ENCODE measurements at places on chromosomes 5 and 9.

DNA sequence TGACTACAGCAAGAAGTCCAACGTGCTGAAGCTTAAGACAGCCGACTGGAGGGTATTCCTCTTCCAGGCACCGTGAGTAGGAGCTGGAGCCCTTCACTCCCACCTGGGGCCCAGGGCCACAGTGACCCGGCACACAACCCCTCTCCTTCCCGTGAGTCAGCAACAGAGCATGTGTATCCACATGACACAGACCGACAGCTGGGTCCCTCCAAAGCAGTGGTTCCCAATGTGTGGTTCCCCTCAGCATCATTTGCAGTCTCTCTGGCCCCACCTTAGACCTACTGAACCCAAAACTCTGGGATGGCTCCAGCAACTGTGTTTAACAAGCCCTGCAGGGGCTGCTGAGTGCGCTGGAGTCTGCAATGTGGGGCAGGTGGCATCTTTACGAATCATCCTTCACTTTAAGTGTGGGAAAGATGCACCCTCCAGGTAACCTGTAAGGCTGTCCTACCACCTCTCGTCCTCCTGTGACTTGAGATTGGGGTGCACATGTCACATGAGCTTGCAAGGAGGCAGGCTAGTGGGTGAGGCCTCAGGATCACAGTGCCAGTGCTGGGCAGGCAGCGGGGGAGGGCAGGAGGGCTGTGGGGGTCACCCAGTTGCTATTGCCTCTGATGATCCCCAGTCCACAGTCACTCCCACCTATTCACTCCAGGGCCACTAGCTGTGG lies 42.2 kb downstream of the PSD2 start:
- DNase-seq, result no peak

GRCh38 chr5:55406292-55406691 lies 98.5 kb downstream of the MTREX start:
- DNase-seq, result no peak

- DNase-seq, result no peak
Measured at GRCh38 chr9:127393645-127394044, 3.3 kb upstream of the SLC2A8 start.

DNA sequence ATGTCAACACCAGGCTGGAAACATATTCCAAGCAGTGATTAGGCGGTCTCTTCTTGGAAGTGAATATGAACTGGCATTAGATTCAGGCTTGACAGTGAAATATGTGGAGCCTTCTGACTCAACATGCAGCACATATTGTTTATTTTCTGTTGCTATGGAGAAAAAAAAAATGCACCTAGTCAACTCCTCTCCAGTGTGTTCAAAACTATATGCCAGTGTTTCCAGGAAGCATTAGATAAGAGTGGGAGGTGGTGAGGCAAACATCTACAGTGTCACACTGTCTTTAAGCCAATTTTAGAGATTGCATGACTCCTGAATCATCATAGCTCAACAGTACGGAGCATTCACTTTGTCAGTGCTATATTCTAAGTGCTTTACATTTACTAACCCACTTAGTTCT lies 117.9 kb downstream of the HCN1 start:
- DNase-seq, result no peak

GRCh38 chr9:70607329-70607728 lies 192.9 kb upstream of the KLF9 start:
- DNase-seq, result no peak

- DNase-seq, result no peak
Measured at GRCh38 chr5:144166696-144167095, 3.8 kb downstream of the YIPF5 start.

DNA sequence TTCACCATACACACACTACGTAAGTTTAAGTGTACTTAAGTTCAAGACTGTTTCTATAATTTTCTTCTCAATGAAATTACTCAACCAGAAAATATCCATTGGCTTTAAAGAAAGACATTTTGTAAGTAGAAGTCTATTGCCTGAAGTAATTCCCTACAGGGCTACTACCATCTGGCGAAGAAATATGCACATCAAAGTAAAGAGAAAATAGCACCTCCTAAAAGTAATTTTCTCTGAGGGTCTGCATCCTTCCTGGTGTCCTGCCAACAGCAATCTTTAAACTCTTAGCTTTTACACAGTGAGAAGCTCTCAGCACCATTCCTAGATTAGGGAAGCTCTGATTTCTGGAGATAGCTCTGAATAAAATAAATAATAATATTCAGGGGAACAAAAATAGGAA lies 498.5 kb upstream of the TYRP1 start:
- no peak for DNase-seq

DNA sequence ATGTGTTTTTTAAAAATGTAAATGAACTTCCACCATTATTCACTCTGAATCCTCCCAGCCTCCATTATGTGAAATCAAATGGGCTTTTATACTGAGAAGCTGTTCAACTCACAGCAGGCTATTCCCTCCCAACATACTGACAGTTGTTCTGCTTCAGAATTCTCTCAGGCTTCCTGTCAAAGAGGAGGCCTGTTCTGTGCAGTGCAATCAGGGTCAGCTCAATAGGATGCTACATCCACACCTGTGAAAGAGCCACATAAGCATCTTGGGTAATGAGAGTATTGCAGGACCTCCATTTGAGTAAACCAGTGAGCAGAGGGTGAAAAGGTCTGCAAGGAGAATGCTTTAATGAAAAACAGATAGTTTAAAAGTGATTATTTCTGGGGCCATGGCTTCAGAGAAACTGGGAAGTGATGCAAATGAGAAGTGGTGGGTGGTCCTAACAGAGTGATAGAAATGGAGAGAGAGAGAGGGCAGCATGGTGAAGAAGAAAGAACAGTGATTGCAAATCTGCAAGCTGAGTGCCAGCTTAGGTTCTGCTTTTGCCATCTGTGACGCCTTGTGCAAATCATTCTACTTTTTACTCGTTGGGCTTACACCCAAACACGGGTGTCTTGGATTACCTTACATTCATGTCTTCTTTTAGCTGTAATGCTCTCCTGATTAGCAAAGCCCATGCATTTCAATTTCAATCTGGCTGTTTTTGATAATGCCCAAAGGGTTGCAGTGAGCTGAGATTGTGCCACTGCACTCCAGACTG lies 202.5 kb upstream of the NMUR2 start:
- no peak for DNase-seq

- DNase-seq, result no peak
Measured at GRCh38 chr5:76199336-76200318, 116.4 kb downstream of the SV2C start.

DNA sequence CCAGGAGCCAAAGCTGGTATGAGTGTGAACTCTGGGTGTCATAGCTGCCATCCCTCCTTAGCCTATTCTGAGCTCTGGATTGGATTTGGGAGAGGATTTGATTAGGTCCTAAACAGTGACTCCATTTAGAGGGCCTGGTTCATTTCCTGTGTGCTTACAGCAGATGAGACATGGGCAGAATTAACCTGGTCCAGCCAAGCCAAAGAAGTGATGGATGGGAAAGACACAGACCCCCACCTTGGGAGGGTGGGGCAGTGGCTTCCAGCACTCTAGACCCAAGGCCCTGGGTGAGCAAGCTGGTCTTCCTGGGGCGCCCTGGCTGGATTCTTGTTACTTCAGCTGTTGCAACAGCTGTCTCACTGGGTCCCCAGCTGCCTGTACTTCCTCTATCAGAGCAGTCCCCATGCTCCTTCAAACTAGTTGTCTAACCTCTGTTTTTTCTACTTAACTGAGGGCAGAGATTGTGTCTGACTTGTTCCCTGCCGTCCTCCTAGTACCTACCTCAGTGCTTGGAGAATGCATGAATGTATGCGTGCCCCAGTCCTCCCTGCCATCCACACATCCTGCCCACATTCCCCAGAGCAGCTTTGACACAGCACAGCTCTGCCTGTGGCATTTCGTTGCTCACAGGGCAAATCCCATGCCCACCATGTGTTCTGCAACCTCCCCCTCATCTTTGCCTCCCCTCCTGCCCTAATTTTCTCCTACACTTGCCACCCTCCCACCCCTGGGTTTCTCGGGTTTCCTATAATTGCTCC lies 115.9 kb downstream of the RGS3 start:
- no peak for DNase-seq

- DNase-seq, result no peak
Measured at GRCh38 chr5:22908586-22908985, 55.4 kb upstream of the CDH12 start.

DNA sequence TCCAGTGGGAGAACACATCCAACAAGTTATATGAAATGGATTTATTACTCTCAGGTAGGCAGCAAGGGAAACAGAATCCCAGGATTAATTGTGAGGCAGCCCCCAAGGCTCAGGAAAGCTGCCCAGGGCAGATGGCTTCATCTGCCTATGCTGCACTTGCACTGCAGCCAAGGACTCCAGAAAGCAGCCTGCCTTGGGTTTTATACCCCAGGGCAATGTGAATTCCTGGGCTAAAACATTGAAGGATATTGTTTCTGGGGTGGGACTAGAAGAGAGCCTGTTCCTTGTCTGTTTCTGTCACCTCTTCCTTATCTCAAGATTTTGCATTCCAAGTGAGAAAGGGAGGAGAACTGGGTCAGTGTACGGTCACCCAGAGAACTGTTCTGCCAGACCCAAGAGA lies 8.8 kb upstream of the CCL27 start:
- no peak for DNase-seq

DNA sequence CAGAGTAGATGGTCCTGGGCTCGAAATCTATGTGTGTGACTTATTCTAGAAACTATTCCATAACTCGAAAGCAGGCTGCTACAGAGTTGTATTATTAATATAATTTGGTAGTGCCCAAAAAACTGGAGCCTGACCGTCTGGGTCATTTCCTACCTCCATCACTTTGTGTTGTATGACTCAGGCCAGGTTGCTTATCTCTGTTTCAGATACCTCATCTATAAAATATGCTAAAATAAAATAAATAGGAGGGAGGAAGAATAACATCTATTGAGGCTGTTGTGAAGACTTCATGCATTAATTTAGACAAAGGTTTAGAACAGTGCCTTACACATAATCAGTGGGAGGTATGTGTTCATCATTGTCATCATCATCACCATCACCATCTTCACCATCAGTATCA lies 57.7 kb downstream of the PDE4D start:
- DNase-seq, result no peak

DNA sequence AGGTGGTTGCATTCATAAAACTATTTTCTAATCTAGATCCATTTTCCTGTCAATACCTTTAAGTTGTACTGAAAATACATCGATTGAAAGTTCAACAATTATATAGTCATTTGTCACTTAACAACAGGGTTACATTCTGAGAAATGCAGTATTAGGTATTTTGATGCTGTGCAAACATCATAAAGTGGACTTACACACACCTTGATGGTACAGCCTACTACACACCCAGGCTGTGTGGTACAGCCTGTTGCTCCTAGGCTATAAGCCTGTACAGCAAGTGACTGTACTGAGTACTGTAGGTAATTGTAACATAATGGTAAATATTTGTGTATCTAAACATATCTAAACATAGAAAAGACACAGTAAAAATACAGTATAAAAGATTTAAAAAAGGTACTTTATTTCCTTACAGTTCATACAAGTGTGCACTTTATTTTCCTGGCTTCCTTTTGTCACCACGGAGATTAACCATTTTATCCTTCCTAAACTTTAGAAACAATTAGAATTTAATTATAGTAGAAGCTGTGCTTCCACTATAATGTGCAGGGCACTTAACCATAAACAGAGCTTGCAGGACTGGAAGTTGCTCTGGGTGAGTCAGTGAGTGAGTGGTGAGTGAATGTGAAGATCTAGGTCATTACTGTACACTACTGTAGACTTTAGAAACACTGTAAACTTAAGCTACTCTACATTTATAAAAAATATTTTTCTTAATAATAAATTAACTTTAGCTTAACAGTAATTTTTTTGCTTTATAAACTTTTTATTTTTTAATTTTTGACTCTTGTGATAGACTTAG lies 42.9 kb upstream of the MEF2C start:
- no peak for DNase-seq

GRCh38 chr9:93810028-93810971 lies 144.9 kb downstream of the BARX1 start:
- no peak for DNase-seq

GRCh38 chr9:126030716-126031115 lies 283.5 kb downstream of the PBX3 start:
- DNase-seq, result no peak

- DNase-seq, result no peak
Measured at GRCh38 chr5:80103371-80103770, 68.2 kb downstream of the THBS4 start.

- DNase-seq, result no peak
Measured at GRCh38 chr5:32961059-32961415, 249.9 kb downstream of the NPR3 start.

GRCh38 chr5:78527054-78527859 lies 121.3 kb downstream of the LHFPL2 start:
- DNase-seq, result no peak

- DNase-seq, result no peak
Measured at GRCh38 chr9:16157216-16157615, 604.4 kb downstream of the CCDC171 start.

GRCh38 chr9:87678650-87679355 lies 47.1 kb upstream of the CTSL start:
- no peak for DNase-seq

DNA sequence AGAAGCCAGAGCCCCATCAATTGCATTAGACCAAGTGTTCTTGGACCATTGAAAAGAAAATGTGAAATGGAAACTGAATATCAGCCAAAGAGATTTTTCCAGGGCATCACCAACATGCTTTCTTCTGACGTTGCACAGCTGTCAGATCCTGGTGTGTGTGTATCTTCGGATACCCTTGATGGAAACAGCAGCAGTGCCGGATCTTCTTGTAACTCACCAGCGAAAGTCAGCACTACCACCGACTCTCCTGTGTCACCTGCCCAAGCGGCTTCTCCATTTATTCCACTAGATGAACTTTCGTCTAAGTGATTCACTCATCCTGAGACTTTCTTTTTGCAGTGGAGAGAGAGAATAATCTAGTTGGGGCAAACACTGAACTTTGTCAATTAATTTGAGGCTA lies 75.7 kb downstream of the PIP5K1B start:
- no peak for DNase-seq

- DNase-seq, result no peak
Measured at GRCh38 chr5:132688536-132689339, 14.9 kb downstream of the IL4 start.

GRCh38 chr9:82923912-82924605 lies 138.9 kb downstream of the RASEF start:
- DNase-seq, result no peak

- DNase-seq, result no peak
Measured at GRCh38 chr5:153461341-153461740, 29.1 kb upstream of the GRIA1 start.

DNA sequence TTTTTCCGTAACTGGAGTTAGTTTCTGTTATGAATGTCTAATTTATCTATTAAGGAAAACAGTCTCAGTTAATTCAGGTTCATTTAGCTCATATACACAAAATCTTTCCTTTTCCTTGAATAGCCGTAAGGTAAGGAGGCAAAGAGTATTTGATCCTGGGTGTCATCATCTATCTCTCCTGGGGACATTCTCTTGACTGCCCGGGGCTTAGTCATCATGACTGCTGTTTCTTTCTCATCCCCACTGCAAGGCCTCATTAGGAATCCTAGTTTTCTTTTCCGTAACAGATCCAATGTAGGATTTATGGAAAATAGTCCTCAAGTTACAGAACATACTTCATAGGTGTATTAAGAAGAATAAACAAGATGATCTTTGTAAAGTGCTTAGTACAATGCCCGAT lies 134.9 kb upstream of the CHD1 start:
- DNase-seq, result no peak

All from GM12878 (cell line).